Forelimb muscle (tissue), 1 donor: ENCODE measurements at places on chromosomes 1 and 21. TPM values are rescaled to one million over a fixed set of nuclear protein-coding genes. Genes with fewer than 3 reads are reported as not detected.

DNA sequence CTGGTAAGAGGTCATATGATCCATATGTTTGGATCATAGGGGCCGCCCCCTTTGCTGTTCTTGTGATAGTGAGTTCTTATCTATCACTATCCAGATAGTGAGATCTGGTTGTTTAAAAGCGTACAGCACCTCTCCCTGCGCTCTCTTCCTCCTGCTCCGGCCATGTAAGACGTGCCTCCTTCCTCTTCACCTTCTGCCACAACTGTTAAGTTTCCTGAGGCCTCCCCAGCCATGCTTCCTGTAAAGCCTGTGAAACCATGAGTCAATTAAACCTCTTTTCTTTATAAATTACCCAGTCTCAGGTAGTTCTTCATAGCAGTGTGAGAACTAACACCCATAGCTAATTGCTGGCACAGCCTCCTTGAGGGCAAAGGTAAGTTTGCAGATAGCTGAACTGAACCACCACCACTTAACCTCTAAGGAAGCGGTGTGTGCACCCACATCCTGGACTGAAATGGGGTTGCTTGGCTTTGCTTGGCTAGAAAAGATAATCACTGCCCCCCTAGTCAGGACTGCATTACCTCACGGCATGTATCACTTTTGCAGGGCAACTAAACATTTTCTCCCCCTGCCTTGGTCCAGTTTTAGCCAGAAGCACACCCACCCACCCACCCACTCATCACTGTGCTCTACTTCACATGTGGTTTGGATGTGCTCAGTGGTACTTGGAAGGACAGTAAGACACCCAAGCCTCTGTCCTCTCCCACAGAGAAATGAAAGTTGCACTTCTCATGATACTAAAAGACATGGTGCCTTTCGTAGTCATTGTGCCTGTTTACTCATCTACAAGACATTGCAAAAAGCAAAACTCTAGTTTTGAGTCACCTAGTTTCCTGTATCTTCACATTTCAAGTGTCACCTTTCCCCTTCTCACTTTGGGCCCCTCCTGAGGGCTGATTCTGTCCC is 23.1 kb upstream of the PTAFR start:
- no peak for DNase-seq

DNA sequence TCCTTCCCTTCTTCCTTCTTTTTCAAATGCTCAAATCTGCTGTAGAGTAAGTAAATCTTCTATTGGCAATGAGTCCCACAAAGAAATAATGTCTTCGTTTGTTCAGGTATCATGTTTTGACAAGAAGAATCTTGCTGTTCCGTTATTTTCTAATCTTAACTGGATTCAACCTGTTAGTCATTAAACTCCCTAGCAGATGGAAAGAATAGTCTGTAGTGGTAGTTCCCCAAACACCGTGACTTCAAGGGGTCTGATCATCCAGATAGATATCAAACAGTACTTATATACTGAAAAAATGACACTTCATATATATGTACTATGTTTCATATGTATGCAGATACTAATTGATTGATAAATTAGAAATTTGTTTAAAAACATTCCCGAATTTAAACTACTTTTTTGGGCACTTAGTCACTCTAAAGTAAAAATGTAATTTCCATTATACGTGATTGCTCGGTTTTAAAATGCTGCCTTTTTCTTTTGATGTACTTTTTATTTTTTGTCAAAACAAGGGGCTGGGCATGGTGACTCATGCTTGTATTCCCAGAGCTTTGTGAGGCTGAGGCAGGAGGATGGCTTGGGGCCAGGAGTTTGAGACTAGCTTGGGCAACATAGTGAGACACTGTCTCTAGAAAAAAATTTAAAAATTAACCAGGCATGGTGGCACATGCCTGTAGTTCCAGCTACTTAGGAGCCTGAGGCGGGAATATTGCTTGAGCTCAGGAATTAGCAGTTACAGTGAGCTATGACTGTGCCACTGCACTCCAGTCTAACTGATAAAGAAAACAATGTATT is 335.7 kb upstream of the SNX7 start:
- no peak for DNase-seq

- DNase-seq: no peak
Observed at GRCh38 chr1:198776602-198777029, 137.8 kb downstream of the PTPRC start.

SIPA1L2 gene
- 36.0 TPM for polyA plus RNA-seq

OVAAL gene
- polyA plus RNA-seq: 0.09 TPM

CLCN6 gene
- 13.0 TPM for polyA plus RNA-seq

ANKRD65 gene
- 22.1 TPM for polyA plus RNA-seq

MAGI3 gene
- polyA plus RNA-seq: 10.8 TPM

DNA sequence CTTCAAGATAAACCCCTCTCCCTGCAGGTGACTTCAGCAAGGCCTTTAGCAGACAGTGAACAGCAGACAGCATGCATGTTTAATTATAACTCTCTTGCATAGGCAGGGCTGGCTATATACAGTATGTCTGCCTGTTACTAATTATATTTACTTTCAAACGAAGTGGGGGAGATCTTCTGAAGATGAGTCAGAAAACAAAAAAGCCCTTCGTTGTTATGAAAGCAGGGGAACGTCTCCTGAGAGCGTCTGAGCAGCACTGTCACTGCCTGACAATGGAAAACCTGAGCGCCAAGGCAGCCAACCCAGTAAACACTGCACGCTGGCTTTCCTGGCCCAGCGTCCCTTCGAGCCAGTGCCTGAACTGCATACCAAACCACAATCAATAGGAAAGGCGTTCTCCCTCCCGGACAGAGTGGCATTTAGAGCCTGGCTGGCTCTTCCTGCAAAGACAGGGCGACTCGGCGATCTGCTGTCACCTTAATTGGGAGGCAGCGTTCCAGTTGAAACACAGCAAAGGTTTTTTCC is 54.1 kb downstream of the TOMM20 start:
- no peak for DNase-seq

GRCh38 chr1:1777950-1778662 is at the start of gene NADK:
Gene NADK (minus strand): TSS chr1:1778470. CDS start chr1:1765406, 13,064 bp downstream.
- DNase-seq: no peak

DNA sequence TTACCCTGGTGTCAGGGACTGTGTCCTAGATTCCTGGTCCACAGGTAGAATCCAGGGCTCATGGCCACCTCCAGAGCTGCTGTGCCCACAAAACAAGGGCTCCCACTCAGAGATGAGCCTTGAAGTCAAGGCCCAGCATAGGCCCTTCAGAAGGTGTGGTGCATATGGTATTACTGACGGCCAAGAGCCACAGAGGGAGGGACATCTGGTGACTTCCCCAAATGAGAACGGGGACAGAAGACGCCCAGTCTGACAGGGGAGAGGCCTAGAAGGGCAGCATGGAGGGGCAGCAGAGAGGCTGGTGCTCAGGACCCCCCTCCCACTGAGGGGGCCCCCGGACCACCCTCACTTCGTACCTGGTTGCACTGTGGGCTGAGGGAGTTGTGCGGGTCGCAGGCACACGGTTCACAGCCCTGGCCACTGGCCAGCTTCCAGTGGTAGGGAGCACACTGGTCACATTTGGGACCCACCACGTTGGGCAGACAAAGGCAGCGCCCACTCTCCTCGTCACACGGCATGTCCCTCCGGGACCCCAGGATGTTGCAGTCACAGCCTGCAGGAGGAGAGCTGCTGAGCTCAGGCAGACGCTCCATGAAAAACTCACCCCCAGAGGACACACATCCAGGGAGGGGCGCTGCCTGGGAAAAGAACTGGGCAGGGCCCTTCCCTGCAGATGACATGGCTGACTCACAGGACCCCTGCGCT is 25.0 kb downstream of the LAMB3 start:
- DNase-seq: no peak

DNA sequence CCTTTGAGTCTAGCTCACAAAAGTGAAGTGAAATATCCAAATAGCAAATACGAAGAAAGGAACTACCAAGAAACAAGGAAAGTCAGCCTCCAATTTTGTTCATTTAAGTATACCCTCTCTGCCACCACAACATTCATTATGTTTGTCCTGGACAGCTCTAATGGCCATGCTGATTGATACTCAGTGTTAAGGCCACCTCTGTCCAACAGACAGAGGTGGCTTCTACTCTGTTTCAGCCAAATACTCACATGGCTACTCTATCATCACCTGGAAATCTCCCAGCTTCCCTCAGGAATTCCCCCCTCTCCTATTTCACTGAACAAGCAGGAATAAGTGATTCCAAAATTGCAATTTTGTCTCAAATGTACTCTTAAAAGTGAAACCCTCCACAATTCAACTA is 10.7 kb downstream of the APP start:
- no peak for DNase-seq

GRCh38 chr1:68969441-68969840 is 472.6 kb upstream of the DEPDC1 start:
- DNase-seq: no peak

BMP8A gene
- 0.94 TPM for polyA plus RNA-seq
